Stimulated activated CD8-positive, alpha-beta memory T cell treated with anti-CD3 and anti-CD28 coated beads, Interleukin-4, amount 100 ng/mL, for 4 hours (primary cell): ENCODE measurements at places on chromosomes 1 and 21.

- DNase-seq = no peak
These were observed 154.8 kb downstream of the NTPCR start for GRCh38 chr1:233105225-233105624.

DNA sequence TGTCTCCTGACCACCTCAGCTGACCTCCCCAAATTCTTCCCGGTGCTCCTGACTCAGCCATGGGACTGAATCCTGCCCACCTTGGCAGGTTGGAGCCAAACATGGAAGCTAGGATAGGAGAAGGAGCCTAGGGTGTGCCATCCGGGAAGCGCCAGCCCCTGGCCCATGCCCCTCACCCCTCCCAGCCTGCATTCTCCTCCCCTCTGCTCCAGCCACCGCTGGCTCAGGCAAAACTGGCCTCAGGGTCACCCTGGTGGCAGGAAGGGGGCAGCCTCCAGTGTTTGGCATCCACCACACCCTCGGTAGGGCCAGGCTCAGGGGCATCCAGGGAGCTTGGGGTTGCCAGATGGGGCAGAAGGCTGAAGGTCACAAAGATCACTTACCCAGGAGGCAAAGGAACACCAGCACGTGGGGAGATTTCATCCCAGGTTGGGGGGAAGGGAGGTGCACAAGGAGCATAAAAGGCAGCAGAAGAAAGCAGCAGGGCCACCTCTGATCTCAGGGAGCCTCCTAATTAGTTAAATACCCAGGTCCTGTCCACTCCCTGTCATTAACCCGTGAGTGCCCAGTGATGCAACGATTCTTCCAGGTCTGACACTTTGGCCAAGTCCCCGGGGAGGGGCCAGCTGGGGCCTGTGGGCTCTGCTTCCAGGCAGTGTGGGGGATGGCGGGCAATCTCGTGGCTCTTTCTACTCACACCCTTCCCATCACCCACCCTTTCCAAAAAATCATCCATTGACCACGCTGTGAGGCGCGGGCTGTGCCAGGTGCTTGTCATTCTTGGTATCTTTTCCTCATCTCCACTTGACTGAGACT is at the start of gene PLA2G2E:
Gene PLA2G2E (minus strand): TSS at position 481 of the 816 bp plus-strand sequence. CDS start 58 bp downstream, at position 423.
- DNase-seq = no peak

GRCh38 chr1:2439369-2439768 is 27.0 kb upstream of the PEX10 start:
- DNase-seq = no peak

- DNase-seq = no peak
These were observed 37.7 kb upstream of the LRRN2 start for GRCh38 chr1:204723131-204723787.

GRCh38 chr1:61436016-61436415 is 288.9 kb downstream of the TM2D1 start:
- DNase-seq = no peak

GRCh38 chr1:3247521-3248121 is 178.6 kb downstream of the PRDM16 start:
- DNase-seq = no peak

DNA sequence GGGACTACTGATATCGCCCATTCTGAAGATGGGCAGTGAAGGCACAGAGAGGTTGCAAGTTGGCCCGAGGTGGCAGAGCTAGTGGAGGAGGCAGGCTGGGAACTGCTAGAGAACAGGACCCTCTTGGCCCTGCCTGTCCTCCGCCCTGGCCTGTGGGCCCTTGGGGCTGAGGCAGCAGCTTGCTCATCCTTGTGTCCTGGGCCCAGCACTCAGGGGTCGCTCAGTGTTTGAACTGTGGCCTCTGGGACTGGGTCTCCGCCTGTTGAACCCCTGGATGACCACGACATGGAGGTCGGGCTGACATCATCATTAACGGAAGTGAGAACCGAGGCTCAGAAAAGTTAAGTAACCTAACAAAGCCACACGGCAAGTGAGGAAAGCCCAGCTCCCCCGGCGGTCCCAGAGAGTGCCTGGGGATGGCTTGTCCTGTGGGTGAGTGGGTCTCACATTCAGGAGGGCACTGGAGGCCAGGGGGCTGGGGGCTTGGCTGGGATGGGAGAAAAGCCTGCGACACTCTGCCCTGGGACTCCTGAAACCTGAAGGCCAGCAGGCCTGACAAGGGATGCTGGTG is 23.0 kb upstream of the DDOST start:
- no peak for DNase-seq

- no peak for DNase-seq
These were observed 34.6 kb downstream of the CFAP57 start for GRCh38 chr1:43206600-43207228.

GRCh38 chr1:172468296-172468695 is 24.4 kb upstream of the PIGC start:
- DNase-seq = no peak

- no peak for DNase-seq
These were observed 1.0 kb downstream of the ZBTB48 start for GRCh38 chr1:6580593-6581409.

GRCh38 chr1:63743781-63744180 is 30.0 kb upstream of the ROR1 start:
- DNase-seq = no peak

- peak; percentile 65 for DNase-seq
These were observed 21.3 kb downstream of the RRP1 start for GRCh38 chr21:43810505-43811261.

DNA sequence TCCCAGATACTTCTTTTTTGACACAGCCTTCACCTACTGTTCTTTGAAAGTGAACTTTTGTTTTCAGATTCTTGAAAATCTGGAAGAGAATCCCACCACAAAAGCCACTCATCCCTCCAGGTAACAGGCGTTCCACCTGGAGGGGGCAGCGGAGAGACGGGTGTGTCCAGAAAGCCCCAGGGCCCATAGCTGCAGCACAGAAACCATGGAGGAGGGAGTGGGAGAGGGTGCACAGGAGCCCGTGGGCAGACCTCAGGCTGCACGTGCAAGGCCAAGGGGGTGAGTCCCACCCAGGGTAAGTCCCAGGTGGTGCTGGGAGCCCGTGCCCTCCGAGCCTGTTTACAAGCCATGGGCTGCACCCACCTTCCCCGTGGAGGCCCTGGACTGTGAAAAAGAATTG is 86.5 kb downstream of the PSMG1 start:
- no peak for DNase-seq

GRCh38 chr1:197632005-197632404 is 143.3 kb downstream of the DENND1B start:
- DNase-seq = no peak

GRCh38 chr1:33687000-33687399 is 176.9 kb upstream of the HMGB4 start:
- no peak for DNase-seq

DNA sequence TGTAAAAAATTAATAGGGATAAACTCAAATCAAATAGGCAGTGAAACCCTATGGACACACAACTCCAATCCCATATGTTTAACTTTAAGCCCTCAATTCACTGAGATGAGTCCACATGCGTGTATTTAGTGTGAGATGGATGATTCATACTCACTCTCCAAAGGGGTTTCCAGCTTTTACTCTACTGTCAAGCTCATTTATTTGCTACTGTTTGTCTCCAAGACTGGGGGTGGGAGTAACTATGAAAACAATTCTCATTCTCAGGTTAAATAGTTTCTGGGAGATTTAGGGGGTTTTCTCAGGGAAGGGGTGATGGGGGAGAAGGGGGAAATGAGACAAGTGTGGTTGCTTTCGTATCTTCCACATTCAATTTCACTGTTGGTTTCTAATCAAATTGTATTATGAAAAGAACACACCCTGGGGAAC is 2.7 kb downstream of the RAB29 start:
- DNase-seq = no peak

DNA sequence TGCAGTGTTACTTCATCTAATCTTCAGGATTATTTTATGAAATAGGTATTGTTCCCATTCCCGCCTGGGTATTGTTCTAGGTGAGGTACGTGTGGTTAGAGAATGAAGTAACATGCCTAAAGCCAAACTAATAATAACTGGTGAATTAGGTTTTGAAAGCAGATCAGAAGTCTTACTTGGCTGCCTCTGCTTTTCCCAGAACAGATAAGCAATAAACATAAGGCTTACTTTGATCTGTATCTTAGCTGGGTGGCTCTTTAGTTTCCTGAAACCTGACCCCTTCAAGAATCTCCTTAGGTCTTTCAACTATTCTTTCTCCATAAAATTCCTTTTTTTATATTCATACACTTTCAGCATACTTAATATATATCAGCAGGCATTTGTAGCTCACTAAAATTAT is 65.3 kb downstream of the VAV3 start:
- DNase-seq = no peak

GRCh38 chr1:227131193-227131592 is 187.1 kb downstream of the CDC42BPA start:
- DNase-seq = no peak

- DNase-seq = no peak
These were observed 90.9 kb upstream of the PGD start for GRCh38 chr1:10308001-10308400.

DNA sequence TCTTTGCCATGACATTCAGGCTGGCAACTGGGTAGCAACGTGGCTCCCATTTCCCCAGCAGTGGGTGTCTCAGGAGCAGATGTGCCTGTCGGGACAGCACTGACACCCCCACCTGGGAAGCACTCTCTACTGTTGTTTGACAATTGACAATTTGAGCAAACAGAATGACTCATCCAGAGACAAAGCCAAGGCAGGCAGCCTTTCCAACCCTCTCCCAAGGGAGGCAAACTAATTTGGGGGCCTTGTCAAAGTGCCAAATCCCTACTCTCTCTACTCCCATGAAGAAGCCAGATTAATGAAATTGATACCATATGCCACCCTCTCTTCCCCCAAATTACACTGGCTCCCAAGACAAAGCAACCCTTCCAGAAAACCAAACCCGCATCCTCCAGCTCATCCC is 65.6 kb downstream of the GRIK3 start:
- no peak for DNase-seq

DNA sequence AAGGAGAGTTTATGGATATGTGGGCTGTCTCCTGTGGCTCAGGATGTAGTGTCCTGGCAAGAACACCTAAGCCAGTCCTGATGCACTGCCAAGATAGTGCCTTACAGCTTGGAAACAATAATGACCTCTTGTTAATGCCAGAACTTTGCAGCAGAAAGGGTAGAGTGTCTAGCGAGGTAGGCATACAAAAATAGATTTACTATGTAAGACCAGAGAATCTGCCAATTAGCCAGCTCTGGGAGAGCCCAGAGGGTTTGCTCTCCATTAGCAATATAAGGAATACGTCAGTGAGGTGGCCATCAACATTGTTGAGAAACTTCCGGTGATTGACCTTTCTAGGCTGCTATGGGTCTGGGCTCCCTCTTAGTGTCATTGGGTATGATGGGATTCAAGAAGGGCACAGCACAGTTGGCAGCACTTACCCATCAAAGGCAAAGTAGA is 178.5 kb upstream of the GALNT2 start:
- no peak for DNase-seq

DNA sequence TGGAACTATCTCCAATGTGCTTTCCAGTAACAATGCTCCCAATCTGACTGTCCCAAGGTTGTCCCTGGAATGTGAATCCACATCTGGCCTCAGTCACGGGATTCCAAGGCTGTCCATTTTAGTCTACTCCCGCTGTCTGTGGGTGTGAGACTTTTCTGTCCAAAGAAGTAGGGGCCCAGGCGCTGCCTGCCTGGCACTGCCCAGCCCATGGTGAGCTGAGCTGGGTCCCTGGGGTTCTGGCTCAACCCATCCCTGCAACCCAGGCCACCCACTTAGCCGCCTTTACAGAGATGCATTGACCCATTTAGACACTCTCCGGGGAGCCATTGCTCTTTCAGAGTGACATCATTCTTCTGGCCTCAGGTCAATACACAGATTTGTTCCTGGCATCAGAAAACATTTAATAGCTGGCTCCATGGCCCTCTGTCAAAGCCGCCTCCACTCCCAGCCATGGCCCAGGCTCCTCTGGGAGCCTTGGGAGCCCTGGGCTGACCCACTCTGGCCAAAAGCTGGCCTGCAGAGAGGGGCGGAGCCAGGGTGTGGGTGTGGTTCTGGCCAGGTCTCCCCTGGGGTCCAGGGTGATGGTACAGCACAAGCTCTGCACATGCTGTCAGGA is 47.2 kb upstream of the PAX7 start:
- DNase-seq = no peak

DNA sequence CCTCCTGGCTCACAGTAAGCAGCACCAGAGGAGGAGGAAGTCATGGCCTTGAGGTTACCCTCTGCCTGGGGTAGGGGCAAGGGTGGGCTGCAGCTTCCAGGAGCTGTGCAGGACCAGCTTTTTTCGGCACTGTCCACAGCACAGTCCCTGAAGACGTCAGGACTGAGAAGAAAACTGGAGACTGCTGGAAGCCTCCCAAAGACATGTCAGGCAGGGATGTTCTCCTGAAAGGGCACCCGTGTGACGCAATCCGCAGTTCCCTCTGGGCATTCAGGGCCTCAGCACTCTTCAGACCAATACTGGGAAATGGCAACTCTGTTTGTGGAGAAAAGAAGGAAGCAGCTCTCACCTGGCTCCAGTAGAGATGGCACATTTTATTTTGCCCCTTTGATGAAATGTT is 64.8 kb upstream of the TENT5C start:
- DNase-seq = no peak

GRCh38 chr1:110338309-110338885 is 780 bp upstream of the RBM15 start:
- DNase-seq = peak; percentile 89

GRCh38 chr1:55640708-55641473 is 425.7 kb upstream of the USP24 start:
- no peak for DNase-seq

DNA sequence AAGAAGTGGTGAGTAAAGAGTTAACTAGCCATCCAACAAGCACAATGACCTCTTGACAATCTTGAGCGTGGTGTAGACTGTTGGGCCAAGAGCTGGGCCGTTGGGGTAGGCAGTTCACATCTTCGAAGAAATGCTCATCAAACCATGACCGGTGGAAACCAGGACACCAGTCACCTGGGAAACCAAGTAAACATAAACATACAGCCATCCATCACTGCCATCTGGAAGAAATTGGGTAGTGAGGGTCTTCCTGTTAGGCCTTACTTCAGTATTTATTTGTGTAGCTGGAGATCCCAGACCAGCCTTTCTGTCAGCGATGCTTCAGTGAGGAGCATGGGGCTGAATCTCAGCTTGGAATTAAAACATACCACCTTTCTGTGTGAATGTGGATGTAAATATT is 108.1 kb upstream of the HAO2 start:
- no peak for DNase-seq

GRCh38 chr1:5740865-5741860 is 251.1 kb downstream of the NPHP4 start:
- no peak for DNase-seq

DNA sequence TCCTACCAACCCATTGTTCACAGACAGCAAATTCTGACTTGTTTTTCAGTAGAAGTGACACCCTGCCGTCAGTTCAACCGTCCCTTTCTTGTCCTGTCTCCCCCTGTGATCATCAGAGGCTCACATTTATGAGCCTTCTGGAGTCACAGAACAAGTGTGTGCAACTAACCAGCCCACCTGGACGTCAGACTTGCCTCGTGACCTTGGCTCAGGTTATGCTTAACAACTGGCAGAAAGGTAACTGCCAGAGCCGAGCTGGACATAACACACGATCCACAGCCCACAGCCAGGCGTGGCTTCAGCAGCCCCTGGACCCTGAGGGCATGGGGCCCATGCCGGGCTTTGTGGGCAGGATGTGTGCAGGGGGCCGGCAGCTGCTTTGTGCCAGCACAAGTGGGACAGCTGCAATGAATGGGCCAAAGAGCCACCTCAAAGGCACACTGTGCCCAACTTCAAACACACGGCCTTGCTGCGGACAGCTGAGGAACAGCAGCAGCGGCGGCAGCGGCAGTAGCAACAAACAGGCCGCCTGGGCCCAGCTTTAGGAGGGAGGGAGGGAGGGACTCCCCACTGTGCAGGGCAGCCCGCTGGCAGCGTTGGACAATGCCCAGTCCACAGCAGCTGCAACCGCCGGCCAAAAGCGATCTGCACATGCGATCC is 103.9 kb downstream of the ZBTB18 start:
- no peak for DNase-seq
